ENCODE measurements at places on chromosomes 1 and 21.

DNA sequence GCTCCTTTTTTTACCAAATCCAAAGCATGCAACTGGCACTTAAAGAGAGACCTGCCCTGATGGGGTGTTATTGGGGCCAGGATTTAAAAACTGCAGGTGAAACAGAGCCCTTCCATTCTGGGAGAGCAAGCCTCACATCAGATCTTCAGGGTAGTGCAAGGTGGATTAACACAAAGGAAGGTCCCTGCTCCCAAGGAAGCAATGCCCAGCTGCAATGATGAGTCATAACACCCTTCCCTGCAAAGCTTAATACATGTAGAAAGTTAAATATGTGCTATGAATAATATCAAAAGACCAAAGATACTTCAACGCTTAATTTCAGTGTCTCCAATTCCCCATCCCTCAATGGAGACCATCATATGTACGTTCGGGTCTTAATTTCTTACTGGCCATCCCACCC lies 508.0 kb downstream of the OMA1 start:
- DNase-seq = no peak

DNA sequence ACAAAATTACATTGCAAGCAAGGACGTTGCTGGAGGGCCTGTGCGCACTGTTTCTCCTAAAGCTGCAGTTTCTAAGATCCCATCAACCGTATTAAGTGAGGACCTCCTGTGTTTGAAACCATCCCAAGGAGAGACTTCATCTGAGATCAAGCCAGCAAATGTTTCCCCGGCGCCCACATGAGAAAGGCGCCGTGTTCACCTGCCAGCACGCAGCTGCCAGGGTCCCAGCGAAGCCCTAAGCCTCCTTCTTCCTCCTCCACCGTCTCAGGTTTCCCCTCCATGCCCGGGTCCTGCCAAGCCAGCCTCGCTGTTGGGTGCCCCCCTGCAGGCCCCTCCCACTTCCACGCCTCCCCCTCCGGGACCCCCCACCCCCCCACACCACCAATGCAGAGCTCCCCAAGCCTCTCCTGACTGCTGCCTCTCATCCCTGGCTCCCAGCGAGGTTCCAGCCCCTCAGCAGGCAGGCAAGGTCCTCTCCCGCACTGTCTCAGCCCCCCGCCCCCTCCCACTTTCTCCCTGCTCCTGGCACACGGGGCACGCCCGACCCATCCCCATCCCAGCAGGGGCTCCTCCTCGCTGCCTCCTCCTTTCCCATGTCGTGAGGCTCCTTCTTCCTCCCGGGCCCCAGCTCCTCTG lies 8.6 kb upstream of the TFF1 start:
- DNase-seq = no peak

- DNase-seq = no peak
Observed at GRCh38 chr21:36698385-36698980, 432 bp upstream of the SIM2 start.

- no peak for DNase-seq
Observed at GRCh38 chr1:38444770-38445442, 398.3 kb upstream of the POU3F1 start.

DNA sequence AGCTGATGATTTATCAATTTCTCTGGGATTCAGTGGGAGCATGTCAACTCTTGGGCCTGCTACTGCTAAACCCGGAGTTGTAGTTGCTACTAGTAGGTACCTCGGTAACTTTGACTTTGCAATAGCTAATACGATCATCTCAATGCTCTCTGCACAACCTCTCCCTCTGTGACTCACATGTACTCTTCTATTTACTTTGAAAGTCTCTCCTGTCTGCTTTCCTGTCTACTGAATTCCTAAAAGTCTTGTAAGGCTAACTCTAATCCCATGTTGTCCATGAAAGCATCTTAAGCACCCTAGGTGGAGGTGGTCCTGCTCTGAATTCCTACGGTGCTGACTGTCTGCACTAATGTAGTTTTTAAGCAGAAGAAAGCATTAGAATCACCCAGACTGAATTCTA lies 29.3 kb downstream of the SLC9C2 start:
- no peak for DNase-seq

DNA sequence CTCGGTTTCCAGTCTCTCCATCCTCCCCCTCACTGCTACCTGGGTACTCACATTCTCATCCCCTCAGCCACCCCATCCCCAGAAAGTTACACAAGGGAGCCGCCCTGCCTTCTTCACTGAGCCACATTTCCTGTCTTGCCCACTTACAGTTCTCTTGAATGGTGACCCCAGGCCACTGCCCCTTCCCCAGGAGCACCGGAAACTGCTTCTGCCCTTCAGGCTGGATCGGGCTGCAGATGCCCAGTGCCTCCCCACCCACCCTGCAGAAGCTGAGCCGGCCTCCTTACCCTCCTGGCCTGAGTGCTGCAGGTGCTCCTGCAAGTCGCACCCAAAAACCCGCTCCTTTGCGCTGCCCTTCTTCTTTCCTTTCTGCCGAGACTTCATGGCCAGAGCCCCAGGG lies 450 bp downstream of the ARHGAP30 start:
- DNase-seq = no peak

- DNase-seq = peak; percentile 31
Observed at GRCh38 chr21:15669247-15669646, 60.5 kb upstream of the USP25 start.

GRCh38 chr1:155167166-155168104 lies 5.7 kb downstream of the KRTCAP2 start:
- DNase-seq = peak; percentile 84
